NCI-H1092 treated with DMSO at 0.1 percent for 48 hours (cell line): ENCODE measurements at places on chromosomes 12 and 14.

- DNase-seq, result no peak
Measured at GRCh38 chr12:66644151-66644550, 34.7 kb downstream of the GRIP1 start.

GRCh38 chr14:75999511-76000190, 14.1 kb downstream of the IFT43 start:
- DNase-seq, result no peak

GRCh38 chr14:97301931-97302559, 504.9 kb downstream of the VRK1 start:
- DNase-seq, result no peak

- DNase-seq, result no peak
Measured at GRCh38 chr12:26102953-26103352, 21.9 kb downstream of the BHLHE41 start.

DNA sequence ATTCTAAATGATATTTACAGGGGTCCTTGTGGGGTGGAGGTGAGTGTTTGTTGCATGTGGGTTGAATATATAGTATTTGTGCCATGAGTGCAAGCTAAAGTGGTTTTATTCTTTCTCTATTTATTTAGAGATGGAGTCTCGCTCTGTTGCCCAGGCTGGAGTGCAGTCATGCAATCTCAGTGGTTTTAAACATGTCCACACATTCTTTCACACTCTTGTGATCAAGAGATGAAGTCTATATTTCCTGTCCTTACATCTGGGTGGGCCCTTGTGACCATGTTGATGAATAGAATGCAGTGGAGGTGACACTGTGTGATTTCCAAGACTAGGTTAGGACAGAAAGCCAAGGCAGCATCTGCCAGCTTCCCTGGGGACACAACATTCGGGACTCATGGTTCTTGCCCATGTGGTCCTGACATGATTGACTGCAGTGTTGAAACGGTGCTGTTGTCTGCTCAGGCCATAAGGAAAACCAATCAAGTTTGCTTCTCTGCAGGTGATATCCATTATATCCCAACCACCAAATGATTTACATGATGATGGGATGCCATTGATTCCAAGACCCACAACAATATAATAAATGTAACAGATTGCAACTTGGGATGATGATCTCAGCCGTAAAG, 172.6 kb downstream of the SUDS3 start:
- DNase-seq, result no peak

GRCh38 chr12:879641-880040, 69.9 kb downstream of the RAD52 start:
- DNase-seq, result no peak

GRCh38 chr14:74834692-74835392, 41.1 kb downstream of the PROX2 start:
- DNase-seq, result no peak

- no peak for DNase-seq
Measured at GRCh38 chr12:77047341-77048109, 17.8 kb downstream of the E2F7 start.

DNA sequence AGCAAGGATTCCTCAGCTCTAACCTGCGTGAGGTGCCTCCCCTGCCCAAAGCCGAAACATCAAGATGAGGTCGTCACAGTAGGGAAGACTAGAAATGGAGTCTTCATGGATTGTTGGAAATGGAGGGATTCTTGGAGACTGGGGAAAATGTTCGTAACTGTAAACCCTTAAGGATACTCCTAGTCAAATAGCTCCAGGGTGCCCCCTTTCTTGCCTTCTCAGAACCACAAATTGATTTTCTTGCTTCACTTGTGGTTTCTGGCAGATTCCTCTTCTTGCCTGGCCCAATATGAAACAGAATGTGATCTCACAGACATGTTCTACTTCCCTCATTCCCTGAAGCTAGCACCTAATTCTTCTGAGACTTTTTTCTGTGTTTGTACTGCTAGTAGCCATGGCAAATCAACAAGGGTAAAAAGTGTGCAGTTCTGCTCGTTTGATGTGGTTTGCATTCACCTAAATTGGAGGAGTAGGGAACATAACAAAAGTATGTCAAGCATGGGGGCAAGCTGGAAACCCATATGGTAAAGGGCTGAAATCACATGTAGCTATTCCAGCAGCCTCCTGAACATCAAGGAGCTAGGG, 332.0 kb downstream of the PAWR start:
- no peak for DNase-seq

- DNase-seq, result no peak
Measured at GRCh38 chr14:74501135-74501614, 7.6 kb downstream of the ISCA2 start.

- DNase-seq, result no peak
Measured at GRCh38 chr14:103346286-103346685, 12.2 kb downstream of the EIF5 start.

GRCh38 chr12:101884174-101884573, 6.8 kb downstream of the DRAM1 start:
- DNase-seq, result no peak

GRCh38 chr12:51997136-51997535, 9.6 kb upstream of the TAMALIN start:
- DNase-seq, result no peak

DNA sequence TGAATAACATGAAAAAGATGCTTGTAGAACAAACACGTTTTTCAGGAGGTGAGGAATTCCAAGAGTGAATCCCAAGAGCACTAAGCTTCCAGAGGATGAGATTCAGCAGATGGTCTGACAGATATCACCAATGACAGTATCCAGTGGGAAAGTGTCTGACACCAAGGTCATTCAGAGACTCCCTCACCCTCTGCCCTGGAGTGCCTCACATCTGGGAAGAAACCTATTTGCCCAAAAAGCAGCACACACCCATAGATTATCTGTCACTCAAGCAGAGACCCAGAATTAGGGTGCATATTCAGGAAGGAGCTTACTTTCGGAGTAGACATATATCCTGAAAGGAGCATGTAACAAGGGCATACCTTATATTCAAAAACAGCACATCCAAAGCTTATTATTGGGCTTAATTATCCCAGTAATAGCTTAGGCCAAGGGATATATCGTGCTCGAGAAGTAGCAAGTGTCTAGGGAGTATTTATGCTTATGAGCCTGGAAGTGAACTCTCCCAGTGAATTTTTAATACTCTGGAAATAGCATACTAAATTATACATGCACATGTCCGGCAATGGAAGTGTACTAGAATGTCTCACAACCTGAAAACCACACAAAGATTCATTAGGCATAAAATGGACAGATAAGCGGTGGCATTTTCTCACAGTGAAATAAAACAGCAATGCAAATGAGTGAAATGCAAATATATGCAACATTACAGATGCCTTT, 998.1 kb upstream of the TMEM132C start:
- no peak for DNase-seq

- DNase-seq, result no peak
Measured at GRCh38 chr12:64385019-64385418, 5.5 kb downstream of the C12orf56 start.

- no peak for DNase-seq
Measured at GRCh38 chr12:115008929-115009328, 325.0 kb upstream of the TBX3 start.

- DNase-seq, result no peak
Measured at GRCh38 chr12:64225626-64226025, 3.5 kb upstream of the KICS2 start.

DNA sequence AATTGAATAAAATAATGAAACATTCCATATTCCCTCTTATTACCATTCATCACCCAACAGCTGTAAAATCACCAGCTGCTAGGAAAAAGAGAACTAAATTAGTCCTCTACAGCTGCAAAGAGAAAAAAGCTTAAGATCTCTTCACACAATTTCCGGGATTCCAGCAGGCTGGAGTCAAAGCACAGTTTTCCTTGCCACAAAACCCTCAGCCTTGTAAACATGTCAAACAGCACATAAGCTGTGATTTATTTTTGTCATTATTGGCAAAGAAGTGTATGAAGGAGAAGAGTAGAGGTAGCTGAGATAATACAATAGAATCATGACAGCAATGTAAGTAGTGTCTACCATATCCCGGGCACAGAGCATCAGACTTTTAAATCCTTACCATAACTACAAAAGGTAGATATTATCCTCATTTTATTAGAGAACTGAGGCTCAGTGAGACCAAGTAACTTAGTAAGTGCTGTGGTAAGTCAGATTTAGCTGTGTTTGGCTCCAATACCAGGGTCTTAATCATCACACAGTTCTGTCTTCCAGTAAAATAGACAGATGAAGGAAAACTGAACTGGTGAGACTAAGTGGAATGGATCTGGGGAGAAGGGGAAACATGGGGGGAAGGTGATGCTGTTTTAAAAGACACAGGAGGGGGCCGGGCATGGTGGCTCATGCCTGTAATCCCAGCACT, 57.3 kb downstream of the NTN4 start:
- no peak for DNase-seq

DNA sequence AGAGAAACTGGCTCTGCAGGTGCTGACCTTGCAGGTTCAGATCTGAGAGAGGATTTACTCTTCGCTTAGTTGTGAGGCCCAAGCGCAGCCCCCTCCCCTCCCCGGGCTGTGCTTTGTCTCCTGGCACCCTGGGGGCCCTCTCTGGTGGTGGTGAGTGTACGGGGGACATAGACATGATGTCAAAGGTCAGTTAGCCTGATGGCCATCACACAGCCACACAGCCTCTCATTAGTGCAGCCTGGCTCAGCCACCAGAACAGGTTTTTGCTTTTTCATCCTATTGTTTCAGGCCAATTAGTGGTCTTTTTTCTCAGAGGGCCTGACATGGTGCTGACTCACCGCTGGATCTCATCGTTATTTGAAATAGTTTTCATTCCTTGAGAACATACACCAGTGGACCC, 437.9 kb downstream of the AACS start:
- no peak for DNase-seq

DNA sequence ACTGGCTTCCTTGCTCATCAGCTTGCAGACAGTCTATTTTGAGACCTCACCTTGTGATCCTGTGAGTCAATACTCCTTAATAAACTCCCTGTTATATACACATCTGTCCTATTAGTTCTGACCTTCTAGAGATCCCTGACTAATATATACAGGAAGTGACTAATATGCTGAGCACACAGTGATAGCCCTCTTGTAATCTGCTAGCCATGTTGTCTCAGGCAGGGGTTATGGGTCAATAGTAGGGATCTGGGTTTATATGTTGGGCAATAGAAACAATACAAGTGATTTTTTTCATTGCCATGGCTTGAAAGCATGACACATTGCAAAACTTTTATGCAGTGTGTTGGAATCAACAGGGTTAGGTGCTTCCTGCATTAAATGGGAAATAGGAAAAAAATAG, 562.2 kb downstream of the GALC start:
- no peak for DNase-seq

- no peak for DNase-seq
Measured at GRCh38 chr12:90449611-90450010, 505.4 kb downstream of the CCER1 start.

GRCh38 chr14:83485591-83485990, 1951.9 kb upstream of the SEL1L start:
- no peak for DNase-seq

GRCh38 chr12:13173012-13173932, 23.3 kb upstream of the EMP1 start:
- DNase-seq, result no peak

DNA sequence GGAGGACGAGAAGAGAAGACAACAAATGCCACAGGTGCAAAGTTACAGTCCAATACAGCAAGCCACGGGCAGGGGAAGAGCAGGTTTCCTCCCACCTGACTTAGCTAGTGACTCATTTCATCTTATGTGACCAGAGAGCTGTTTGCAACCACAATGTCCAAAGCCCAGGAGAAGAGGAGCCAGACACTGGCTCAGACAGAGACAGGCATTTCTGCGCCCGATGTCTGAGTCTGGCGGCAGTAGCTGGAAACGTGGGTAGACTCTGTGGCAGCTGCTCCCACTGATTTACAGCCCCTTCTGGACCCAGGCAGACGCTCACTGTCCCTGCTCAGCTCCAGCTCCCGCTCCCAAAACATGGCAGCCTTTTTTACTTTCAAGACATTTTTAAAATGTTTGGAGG, 60.0 kb downstream of the CHGA start:
- DNase-seq, result no peak
